ENCODE measurements at places on chromosomes 7 and 10.

DNA sequence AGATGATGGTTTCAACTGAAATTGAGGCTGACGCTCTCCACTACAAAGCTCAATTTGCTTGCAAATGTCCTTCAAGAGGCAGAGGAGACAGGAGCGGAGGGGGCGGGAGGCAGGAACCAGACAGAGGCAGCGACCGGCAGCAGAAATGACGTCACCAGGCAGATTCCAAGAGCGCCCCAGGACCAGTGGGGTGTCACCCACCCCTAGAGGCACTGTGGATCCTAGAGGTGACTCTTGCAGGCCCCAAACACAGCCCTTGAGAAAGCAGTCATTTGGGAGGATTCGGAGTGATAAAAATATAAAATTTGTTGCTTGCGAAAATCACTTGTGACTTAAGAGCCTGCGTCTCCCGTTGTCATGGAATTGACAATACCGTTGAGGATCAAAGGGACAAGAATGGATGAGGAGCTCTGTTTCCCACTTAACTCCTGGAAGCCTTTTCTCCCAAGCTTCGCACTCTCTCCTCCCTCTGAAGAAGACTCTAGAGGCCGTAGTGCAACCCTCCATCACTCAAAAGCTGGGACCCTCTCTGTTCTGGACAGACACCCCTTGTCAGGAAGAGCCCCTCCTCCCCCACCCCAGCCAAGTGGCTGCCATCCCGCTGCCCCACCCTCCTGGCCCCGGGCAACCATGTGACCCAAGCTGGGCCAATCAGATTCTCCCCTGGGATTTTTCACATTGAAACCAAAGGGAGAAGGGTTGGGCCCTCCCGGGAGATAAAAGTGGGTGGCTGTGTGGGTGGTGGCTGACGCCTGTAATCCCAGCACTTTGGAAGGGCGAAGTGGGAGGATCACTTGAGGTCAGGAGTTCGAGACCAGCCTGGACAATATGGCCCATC lies 16.3 kb upstream of the SLC29A4 start:
- DNase-seq, result no peak

DNA sequence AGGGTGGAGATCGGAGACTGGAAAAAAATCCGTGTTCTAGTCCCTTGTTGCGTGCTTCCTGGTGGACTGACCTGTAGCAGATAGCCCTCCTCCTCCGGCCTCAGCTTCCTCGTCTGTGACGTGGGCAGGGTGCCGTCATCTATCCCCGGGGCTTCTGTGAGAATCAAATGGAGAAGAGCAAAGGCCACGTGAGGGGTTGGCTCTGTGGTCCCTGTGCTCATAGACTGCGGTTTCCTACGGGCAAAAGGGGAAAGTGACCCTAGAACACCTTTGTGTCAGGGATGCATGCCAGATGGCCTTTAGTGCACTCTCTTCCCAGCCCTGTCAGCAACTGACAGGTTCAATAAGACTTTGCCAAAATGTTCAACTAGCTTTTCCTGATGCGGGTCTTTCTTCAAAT lies 33.7 kb downstream of the GRK5 start:
- DNase-seq, result no peak

DNA sequence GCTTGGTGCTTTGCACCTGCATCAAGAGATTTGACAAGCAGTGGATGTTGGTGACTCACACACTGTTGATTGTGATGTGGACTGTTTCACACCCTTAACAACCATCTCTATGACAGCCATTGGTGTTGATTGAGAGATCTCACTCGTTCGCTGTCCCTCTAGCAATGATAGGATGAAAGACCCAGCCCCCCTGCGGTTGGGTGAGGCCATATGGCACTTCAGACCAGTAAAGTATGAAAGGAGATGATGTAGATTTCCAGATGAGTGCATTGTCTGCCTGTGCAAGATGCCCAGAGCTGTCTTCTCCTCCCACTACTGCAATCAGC lies 138.7 kb upstream of the PRR15 start:
- DNase-seq, result no peak

DNA sequence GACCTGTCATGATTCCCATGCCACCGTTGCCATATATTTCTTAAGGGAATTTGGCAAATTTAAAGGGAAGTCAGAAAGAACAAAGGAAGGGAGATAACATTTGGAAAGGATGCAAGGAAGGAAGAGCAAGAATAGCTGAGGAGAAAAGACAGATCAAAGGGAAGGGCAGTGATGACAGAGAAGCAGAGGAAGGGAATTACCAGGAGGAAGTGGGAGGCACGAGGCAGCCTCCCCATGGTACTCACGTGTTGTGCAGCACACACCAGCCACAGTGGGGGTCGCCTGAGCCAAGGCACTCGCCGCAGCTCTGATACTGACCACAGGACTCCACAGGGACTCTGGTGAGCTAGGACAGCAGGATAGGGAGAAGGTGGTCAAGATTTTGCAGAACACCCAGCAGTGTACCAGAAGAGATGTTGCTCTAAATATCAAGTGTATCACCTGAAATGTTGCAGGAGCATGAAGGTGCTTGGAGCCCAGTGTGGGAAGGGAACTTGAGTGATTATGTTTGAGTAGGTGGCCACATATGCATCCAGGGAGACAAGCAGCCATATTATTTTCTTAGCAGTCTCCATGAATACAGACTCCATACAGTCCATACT lies 335.3 kb downstream of the PLXNA4 start:
- no peak for DNase-seq

- no peak for DNase-seq
Observed at GRCh38 chr10:26755443-26755903, 58.0 kb downstream of the PDSS1 start.

GRCh38 chr7:80027611-80028173 lies 106.9 kb upstream of the GNAI1 start:
- DNase-seq, result no peak

DNA sequence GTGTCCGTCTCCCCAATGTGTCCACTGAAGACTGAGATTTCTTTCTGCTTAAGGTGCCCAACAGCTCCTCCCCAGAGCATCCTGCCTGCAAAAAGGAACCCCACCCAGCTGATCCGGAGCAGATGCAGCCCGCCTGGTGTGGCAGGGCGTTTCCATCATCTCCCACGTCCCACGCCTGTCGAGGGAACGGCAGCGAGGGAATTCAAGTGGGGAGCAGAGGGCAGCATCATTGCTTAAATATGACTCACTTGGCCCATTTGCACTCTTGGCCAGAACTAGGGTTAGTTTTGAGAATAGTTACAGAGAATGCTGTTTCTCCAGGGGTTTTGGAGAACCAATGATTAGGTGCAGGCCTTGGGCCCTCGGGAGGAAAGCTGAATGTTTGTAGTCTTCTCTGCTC lies 20.8 kb downstream of the VWA2 start:
- DNase-seq, result no peak

- no peak for DNase-seq
Observed at GRCh38 chr10:101609481-101609880, 21.4 kb downstream of the DPCD start.

DNA sequence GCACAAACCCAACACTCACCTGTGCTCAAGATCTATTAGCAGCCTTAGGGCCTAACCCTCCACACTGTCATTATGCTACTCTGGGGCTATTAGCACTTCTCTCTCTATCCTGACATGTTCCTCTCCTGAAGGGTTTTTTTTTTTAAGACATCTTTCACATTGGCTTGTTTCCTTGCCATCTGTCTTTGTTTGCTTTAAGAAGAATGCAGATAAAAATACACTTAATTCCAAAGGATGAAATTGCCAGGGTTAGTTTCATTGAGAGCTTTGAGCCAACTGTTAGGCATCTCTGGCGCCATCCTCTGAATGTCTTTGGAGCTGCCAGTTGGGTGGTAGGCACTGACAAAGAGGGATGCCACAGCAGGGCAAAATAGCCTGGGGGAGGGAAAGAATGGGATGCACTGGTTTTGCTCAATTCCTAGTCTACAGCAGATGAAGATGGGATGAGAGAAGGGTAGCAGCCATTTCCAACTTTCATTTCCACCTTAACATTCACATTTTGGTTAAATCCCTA lies 399.2 kb downstream of the SORCS1 start:
- no peak for DNase-seq

DNA sequence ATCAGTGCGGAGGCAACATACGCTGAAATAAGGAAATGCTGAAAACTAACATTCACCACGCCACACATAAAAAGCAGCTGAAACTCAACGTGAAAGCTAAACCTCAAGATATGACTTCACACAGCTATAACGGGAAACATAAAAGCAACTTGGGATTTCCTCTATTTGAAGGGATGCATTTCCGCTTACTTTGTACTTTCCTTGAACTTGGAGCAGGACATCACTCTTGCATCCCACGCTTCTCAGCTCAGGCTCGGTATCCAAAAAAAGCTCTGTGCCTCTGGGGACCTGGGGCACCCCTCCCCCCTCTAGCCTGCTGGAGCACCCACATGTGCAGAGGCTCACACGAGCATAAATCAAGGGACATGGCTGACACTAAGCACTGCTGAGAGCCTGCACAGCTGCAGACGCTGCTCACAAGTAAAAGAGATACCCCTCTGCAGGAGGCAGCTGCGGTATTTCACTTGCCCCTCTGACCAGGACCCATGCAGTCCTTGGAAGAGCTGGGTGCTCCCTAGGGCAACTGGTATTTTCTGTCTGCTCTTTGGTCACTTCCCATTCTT lies 34.2 kb downstream of the PARD3 start:
- no peak for DNase-seq

GRCh38 chr7:128788446-128789412 lies 3.0 kb upstream of the CCDC136 start:
- no peak for DNase-seq

- DNase-seq, result no peak
Observed at GRCh38 chr10:18478354-18478753, 173.0 kb downstream of the NSUN6 start.

DNA sequence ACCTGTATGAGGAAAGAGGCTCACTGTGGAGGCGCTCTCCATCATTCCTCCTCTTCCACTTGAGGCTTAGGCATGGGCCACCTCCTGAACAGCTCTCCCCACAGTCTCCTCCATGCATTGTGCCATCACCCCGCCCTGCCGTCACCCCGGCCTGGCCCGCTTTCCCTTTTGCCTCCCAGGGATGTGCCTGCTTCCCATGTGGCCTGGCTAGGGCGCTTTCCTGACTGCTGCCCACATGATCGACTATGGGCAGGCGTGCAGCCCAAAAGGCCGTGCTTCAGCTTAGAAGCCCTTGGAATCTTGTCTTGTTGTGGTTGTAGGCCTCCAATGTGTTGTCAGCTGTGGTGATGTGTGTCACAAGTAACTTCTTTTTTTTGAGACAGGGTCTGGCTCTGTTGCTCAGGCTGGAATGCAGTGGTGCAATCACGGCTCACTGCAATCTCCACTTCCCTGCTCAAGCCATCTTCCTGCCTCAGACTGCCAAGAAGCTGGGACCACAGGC lies 1.8 kb upstream of the ACTR3C start:
- DNase-seq, result no peak

DNA sequence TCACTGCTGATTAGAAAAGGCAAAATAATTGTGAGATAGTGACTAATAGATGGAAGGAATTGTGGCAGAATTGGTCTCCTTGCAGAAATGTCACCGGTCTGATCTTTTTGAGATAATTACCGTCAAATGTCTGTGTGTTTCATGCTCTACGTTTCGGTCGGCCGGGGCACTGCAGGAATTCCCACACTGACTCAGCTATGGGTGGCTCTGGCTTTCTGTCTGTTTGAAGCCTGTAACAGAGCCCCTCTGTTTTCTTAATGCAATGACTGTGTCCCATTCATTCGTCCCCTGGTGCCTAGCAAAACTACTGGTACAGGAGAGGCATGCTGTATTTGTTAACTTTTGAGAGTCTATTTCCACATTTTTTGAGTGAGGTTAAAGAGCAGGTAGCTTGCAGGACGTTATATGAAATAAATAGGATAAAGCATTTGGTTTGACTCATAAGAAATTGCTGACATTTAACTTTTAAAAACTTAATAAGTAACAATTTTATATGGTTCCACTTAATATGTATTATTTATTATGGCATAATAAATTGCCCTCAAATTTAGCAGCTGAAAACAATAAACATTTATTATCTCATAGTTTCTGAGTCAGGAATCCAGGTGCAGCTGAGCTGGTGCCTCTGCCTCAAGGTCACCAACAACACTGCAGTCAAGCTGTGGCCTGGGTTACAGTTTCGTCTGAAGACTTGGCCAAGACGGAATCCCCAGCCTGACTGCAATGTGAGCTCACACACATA lies 53.3 kb upstream of the CTBP2 start:
- DNase-seq, result no peak

GRCh38 chr10:69215405-69216171 lies 4.5 kb upstream of the HKDC1 start:
- DNase-seq, result no peak

- DNase-seq, result no peak
Observed at GRCh38 chr10:77664696-77665095, 27.1 kb upstream of the KCNMA1 start.

GRCh38 chr10:96789571-96790108 lies 42.5 kb upstream of the LCOR start:
- no peak for DNase-seq

- no peak for DNase-seq
Observed at GRCh38 chr7:135785065-135785464, 36.5 kb upstream of the FAM180A start.

Measured in T-helper 2 cell (primary cell).